Activated naive CD4-positive, alpha-beta T cell (primary cell): ENCODE measurements at places on chromosomes 11 and 22.

DNA sequence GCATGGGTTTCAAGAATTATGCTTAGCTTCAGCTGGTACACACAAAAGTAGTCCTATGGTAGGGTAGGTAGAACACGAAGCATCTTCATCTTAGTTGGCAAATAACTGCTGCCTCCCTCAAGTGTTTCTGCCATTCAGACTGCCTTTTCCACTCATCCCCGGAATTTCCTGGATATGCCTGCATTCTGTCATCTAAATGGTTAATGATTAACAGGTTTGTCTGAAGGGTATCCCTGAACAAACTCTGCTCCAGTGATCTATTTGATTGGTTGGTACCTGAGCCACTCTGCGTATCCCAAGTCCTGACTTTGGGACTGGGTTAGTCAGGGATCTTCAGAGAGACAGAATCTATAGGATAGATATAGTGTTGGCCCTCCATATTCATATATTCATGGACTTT is 272.3 kb upstream of the RAG2 start:
- DNase-seq, result no peak

DNA sequence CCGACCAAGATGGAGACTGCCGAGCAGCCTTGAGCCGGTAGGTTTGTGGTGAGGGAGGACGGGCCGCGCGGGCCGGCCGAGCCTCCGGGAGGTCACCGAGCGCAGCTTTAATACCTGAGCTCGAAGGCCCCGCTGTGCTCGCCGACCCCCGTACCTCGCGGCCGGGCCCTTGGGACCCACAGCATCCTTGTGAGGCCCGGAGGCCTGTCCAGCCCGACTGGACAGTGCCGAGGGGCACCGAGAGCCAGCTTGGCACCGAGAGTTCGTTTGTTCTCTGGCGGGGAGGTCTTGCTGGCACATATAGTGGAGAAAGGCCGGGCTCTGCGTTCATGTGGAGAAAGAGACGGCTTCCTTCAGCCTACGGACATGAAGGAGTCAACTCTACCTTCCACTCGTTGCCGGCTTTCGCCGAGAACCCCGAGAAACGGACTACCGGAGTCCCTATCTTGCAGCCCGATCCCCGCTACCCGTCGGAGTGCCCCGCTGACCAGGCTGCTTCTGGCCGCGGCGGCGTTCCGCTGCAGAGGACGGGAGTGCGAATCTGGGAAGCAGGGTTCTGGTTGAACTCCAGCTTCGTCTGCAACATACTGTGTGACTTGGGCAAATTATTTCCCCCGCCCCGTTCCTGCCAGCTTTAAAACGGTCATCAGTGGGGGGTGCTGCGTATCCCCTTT is 349 bp downstream of the TSSC4 start:
- DNase-seq, result no peak

DNA sequence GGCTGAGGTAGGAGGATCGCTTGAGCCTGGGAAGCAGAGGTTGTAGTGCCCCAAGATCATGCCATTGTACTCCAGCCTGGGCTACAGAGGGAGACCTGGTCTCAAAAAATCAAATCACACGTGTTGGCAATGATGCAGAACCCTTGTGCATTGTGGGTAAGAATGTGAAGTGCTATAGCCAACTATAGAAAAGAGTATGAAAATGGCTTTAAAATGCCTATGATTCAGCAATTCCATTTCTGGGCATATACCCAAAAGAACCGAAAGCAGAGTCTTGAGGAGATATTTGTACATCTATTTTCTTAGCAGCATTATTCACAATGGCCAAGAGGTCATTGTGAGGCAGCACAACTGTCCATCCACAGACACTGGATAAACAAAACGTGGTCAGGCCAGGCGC is 2.6 kb upstream of the FADS3 start:
- DNase-seq, result no peak

DNA sequence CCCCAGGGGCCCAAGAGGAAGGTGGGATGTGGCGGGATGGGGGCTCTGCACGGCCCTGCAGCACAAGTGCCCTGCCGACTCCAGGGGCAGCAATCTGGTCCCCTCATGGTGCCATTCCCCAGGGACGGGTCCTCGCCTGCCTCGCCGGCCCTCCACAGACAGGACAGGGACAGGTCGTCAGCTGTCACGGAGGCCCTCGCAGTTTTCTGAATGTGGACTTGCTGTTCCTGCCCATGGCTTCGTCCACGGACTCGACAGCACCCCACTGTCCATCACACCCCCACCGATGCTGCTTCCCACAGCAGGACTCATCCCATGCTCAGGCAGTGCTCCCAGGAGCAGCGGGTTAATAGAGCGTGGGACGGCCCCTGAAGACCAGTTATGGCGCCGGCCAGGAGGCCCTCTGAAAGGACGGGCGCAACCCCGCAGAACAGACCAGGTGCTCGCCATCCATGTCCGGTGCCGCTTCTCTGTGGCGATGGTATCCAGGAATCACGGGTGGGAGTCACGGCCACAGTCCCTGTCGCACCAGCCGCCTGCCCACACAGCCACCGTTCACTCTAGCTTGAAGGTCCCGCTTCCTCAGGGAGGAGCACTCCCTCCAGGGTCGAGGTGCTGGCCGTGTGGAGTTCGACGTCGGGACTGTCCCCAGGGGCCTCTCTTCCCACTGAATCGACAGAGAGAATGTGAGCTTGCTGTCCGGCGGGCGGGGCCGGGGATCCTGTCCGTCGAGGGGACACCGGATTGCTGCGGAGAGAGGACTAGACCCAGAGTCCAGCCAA is 18.5 kb upstream of the MUC2 start:
- DNase-seq, result no peak

DNA sequence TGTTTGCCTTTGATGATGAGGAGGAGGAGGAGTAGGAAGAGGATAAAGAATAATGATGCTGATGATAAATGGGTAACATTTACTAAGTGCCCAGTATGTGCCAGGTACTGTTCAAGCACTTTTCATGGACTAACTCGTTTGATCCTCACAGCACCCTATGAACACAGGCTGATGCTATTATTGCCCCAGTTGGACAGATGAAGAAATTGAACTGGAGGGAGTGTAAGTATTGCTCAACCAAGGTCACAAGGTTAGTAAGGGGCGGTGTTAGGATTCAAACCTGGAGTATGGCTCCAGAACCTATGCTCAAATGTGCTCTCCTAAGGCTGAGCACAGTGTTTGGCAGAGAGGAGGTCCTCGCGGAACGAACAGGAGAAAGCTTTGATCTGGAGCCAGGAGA is 78.6 kb downstream of the SYN3 start:
- DNase-seq, result no peak

DNA sequence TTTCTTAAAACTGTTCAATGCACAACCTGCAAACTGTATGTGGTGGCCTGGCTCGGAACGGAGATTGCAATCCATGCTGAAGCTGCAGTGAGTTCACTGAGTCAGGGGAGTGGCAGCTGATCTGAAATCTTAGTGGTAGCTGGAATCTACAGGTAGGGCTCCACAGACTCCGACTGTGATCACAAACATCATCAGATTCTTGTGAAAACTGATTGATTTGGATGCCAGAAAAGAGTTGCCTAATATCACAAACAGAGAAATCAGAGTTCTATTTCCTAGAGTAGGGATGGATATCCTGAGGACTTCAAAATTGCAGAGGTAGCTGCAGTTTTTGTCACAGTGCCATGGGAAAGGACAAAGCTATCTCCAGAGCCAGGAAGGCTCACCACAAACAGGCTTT is 57.5 kb upstream of the SC5D start:
- DNase-seq, result no peak

- DNase-seq, result no peak
Measured at GRCh38 chr11:61123775-61124571, 21.7 kb downstream of the CD5 start.

- DNase-seq, result no peak
Measured at GRCh38 chr22:41446057-41446501, 522 bp downstream of the TOB2 start.

- no peak for DNase-seq
Measured at GRCh38 chr11:114163830-114164401, 104.4 kb downstream of the ZBTB16 start.

- DNase-seq, result no peak
Measured at GRCh38 chr11:118476676-118477075, 40.4 kb downstream of the KMT2A start.

GRCh38 chr22:40036591-40037225 is 42.0 kb downstream of the FAM83F start:
- DNase-seq, result no peak

DNA sequence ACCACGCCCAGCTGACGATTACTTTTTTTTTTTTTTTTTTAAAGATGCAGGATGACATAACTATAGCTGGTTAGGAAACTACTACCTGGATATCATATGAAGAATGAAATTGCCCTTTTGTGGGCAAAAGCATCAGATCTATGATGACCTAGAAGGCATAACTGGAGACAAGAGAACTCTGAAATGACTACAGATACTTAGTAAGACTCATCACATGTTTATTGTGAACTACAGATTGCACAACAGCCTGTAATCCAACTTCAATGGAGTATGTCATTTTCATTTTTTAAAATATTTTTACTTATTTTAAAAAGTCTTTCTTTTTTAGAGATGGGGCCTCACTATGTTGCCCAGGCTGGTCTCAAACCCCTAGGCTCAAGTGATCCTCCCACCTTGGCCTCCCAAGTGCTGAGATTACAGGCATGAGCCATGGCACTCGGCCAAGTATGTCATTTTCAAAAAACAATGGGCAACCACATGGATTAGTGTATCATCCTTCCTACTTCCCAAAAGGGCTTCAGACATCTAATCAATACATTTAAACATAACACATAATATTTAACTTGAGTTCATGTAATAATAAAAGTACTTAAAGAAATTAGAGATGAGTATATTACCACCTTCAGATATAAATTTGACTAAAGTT is 3.3 kb downstream of the MTMR2 start:
- no peak for DNase-seq

GRCh38 chr22:27151407-27151806 is 494.0 kb downstream of the MIAT start:
- no peak for DNase-seq

DNA sequence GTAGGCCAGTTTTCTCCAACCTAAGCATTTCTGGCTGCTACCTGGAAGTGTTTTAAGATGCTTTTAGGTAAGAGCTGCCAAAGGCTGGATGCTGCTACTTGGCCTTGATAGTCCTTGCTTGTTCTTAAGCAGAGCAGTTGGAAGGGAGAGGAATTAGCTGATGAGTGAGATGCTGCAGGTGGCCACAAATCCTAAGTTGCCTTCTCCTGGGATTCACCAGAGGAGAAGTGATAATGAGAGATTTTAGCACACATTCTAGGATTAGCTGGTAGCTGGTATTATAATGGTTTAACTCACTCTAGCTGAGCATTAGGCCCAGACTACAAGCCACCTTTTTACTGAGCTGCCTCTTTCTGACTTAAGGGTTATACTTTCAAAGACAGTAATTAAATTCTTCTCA is 442.9 kb upstream of the RAG2 start:
- DNase-seq, result no peak

GRCh38 chr11:2096011-2096918 is 42.9 kb downstream of the IGF2 start:
- DNase-seq, result no peak

- no peak for DNase-seq
Measured at GRCh38 chr22:17192186-17192585, 27.0 kb downstream of the ADA2 start.

DNA sequence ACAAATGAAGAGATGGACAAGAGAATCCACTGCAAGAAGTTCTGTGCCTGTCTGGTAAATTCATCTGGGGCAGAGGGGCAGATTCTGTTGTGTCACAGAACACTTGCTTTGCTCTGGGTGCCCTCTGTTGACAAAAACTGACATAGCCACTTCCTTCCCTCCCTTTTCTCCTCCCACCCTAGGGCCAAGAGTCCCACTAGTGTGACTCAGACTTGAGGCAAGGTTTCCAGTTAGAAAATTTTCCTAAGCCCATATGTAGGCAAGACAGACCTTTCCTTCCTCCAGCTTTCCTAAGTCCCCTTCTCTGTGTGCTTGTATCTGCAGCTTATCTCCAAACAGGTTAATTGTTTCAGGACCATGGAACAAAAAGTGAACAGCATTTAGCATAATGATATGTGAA is 106.8 kb downstream of the RBFOX2 start:
- DNase-seq, result no peak

DNA sequence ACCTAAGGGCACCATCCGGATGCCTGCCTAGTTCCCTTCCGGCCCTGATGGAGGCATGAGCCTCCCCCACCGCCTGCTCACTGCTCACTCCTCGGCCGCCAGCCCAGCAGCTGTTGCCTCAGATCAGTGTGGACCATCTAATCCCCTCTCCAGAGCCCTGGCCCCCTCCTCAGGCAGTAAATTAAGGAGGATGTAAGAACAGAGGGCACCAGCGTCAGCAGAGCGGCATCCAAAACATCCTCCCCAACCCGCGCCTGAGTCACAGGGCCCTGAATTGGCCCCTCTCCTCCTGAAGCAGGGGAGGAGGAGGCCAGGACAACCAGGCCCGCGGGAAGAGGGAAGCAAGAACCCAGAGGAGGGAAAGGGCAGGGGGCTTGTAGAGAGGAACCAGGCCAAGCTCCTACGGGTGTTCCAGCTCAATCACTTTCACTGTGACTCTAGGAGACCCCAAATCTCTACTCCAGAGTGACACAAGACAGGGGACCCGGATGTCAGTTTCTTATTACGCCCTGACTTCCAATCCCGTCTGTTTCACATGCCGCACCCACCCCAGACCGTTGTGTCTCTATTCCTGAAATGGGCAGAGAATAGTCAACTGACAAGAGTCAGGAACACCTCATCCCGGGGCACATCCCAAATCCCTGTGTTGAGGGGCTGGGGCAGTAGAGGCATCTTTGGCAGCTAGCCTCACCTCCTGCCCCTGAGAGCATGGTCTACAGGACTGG is 31.3 kb upstream of the MYOD1 start:
- DNase-seq, result no peak

DNA sequence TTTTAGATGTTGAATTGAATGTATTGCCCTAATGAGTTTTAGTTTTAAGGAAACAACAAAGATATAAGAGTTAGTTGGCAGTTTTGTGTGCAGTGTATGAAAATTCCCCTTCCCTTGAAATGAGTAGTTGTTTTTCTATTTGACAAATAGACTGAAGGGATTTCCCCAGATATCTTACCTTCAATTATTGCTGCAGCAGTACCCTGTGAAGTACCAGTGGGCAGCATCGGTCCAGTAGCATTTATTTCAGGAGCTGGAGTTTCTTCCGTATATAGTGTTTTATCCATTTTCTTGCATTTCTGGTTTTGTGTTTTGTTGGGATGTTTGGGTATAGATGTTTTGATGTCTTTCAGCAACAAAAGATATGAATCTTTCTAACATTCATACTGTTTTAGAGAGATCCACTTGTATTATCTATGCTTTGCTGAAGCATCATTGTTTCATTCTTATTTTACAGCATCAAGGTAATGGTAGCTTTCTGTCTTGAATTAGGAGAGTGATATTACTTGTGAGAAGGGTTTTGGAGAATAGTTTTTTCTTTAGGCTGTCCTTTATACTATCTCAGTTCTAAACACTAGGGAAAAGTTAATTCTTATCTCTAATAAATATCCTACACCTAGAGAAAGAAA is 7.4 kb downstream of the KMT2A start:
- DNase-seq, result no peak

DNA sequence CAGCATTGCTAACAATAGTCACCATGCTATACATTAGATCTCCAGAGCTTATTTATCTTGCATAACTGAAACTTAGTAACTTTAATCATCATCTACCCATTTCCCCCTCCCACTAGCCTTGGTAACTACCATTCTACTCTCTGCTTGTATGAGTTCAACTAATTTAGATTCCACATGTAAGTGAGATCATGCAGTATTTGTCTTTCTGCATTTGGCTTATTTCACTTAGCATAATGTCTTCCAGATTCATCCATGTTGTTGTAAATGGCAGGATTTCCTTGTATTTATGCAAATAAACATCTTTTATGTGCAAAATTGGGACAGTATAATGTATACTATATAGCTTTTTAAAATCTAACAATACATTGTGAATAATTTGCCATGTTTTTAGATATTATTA is 66.0 kb upstream of the ZBED5 start:
- no peak for DNase-seq
